T-helper 17 cell (primary cell): ENCODE measurements at places on chromosomes 6 and 20. TPM values are rescaled to one million over a fixed set of nuclear protein-coding genes. Genes with fewer than 3 reads are reported as not detected.

Gene ACTR5
- total RNA-seq: 14.6 TPM

Gene NMBR
- not detected for total RNA-seq

Gene BEND3
- 1.4 TPM for total RNA-seq

Gene VAPB
- total RNA-seq: 30.8 TPM
